ENCODE measurements at places on chromosomes 2 and 18. TPM values are rescaled to one million over a fixed set of nuclear protein-coding genes. Genes with fewer than 3 reads are reported as not detected.

- no peaks in the 10 kb centered on the region for H3K36me3 ChIP-seq
- no peak overlapping the region for H3K4me3 ChIP-seq
- DNase-seq, result no peak
These were observed 18.2 kb downstream of the SNORC start for GRCh38 chr2:232888099-232888836.

DNA sequence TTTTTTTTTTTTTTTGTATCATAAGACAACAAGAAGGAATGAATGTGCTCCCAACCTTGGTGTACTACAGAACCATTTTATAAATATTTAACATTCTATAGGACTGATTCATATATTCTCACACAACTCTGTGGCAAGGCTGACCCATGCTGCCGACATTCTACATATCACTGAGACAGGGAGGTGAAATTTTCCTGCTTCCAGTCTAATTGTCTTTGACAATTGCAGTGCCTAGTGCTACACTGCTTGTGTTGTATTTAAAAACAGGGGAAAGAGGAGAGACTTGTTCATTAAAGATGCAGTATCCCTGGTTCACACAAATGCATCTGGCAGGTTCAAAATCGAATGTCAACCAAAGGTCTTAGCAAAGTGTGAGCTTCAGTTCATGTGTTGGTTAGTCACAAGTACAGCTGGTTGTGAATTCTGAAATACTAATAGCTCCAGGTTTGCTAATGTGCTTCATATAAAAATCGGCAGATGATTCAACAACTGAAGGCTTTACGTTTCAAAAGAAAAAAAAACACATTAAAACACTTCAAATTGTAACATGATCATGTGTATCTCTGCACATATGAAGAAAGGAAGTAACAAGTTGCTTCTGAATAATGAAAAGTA is 130.8 kb downstream of the FIGN start:
- no peak for DNase-seq
- no peaks in the 10 kb centered on the region for H3K27me3 ChIP-seq
- H3K36me3 ChIP-seq, result no peaks in the 10 kb centered on the region
- H3K27ac ChIP-seq, result no peak overlapping the region

DNA sequence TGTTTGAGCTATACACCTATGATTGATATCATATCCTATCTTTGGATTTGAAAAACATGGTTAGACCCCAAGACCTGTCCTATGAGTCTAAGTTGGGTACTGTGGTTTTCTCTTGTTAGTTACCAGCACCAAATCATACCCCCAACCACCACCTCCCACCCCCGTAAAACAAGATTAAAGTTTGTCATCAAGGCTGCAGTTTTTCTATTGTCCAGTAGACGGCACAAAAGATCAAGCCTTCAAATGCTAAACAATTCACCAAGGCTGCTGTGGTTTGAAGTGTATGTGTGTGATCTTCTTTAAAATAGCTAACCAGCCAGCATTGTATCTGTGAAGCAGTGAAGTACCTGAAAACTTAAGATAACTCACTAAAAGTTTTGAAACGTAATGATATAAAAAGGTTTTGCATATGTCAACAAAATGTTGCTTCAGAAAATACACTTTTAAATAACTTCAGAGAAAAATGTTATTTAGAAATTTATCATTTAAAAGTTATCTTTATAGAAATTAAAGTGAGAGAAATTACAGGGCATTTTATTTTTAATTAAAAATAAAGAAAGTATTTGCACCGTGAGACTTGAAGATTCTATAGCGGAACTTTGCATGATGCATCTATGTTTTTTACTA is 5.8 kb upstream of the MEIS1 start:
- H3K4me3 ChIP-seq, result no peak overlapping the region
- no peak overlapping the region for H3K27ac ChIP-seq
- peaks cover 5% of the 10 kb centered on the region for H3K4me1 ChIP-seq
- peak; percentile 64 for DNase-seq

- DNase-seq, result peak; percentile 82
- no peaks in the 10 kb centered on the region for H3K27me3 ChIP-seq
- H3K4me3 ChIP-seq, result no peak overlapping the region
- H3K36me3 ChIP-seq, result no peaks in the 10 kb centered on the region
- H3K27ac ChIP-seq, result no peak overlapping the region
These were observed 15.9 kb upstream of the C1QL2 start for GRCh38 chr2:119174216-119174992.

DNA sequence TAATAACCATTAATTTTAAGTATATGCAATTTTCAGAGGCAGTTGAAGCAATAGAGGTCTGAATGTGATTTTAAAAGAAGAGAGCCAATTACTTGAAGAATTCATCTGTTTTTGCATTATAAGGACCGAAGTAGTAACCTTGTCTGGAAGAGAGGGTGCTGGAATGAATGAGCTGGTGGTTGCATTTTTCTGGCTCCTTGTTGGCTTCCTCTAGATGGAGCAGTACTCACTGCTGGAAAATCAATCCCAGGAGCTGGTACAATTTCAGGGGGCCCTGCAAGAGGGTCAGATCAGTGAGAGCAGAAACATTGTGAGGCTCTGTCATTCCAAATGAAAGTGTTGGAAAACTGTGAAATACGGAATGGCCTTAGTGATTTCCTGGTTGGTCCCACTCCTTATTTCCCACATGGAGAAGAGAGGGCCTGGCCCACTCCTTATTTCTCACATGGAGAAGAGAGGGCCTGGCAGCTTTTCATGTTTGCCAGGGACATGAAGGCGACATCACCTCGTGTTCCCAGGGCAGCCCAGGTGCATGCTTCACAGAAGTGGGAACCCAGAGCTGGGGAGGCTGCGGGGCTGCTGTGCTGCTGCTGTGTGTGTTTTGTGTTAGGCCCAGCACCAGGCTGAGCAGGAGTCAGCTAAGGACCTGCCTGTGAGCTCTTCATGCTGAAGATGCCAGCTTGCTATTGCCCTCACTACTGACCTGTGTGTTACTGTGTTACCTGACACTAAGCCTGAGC is 197.4 kb downstream of the SNTG2 start:
- peaks cover 2% of the 10 kb centered on the region for H3K4me1 ChIP-seq
- no peaks in the 10 kb centered on the region for H3K27me3 ChIP-seq
- no peaks in the 10 kb centered on the region for H3K36me3 ChIP-seq
- H3K4me3 ChIP-seq, result no peak overlapping the region
- H3K27ac ChIP-seq, result no peak overlapping the region

- peaks cover 16% of the 10 kb centered on the region for H3K4me1 ChIP-seq
- no peak for DNase-seq
- H3K27ac ChIP-seq, result peak overlapping the region; percentile 98
- H3K27me3 ChIP-seq, result peaks cover 3% of the 10 kb centered on the region
These were observed 493 bp upstream of the PREB start for GRCh38 chr2:27134781-27135477.

GRCh38 chr18:9550429-9550828 is 63.9 kb downstream of the PPP4R1 start:
- peaks cover 56% of the 10 kb centered on the region for H3K36me3 ChIP-seq
- H3K27me3 ChIP-seq, result no peaks in the 10 kb centered on the region
- H3K27ac ChIP-seq, result no peak overlapping the region

GRCh38 chr2:37610638-37611289 is 60.7 kb downstream of the CDC42EP3 start:
- no peak for DNase-seq
- peaks cover 8% of the 10 kb centered on the region for H3K27me3 ChIP-seq
- H3K4me3 ChIP-seq, result no peak overlapping the region
- H3K36me3 ChIP-seq, result no peaks in the 10 kb centered on the region
- H3K4me1 ChIP-seq, result peaks cover 12% of the 10 kb centered on the region

DNA sequence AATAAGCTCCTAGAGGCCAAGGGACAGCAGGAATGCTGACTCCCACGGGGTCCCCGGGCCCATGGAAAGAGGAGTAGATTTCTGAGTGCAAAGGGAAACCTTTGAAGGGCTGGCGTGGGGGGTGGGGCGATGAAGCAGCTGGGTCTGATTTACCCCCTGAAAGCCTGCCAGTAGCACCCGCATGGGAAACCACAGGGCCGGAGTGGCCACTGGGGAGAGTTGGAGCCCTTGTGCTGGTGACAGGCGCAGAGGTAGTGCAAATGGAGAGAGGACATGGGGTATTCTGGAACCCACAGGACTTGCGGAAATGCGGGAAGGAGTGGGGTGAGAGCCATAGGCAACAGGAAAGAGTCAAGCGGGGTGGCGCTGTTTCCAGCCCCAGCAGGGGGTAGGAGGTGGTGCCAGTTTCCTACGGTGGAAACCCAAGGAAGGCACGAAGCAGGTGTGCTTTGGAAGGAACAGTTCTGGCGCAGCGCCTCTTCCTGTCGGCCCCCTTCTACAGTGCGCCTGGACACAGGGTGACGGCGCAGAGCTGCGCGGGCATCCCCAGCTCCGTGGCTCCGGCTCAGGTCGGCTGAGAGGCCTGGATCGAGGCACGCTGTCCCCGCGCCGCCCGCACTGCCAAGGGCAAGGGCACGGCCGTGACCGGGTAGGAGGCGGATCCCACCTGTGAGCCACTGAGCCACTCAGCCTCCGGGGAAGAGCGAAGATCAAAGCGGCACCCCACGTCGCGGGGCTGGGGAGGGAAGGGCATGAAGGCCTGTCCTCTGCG is 149.0 kb upstream of the GLI2 start:
- DNase-seq, result no peak
- peaks cover 1% of the 10 kb centered on the region for H3K4me1 ChIP-seq
- peak overlapping the region; percentile 13 for H3K4me3 ChIP-seq
- H3K27ac ChIP-seq, result no peak overlapping the region
- H3K36me3 ChIP-seq, result peaks cover 2% of the 10 kb centered on the region

DNA sequence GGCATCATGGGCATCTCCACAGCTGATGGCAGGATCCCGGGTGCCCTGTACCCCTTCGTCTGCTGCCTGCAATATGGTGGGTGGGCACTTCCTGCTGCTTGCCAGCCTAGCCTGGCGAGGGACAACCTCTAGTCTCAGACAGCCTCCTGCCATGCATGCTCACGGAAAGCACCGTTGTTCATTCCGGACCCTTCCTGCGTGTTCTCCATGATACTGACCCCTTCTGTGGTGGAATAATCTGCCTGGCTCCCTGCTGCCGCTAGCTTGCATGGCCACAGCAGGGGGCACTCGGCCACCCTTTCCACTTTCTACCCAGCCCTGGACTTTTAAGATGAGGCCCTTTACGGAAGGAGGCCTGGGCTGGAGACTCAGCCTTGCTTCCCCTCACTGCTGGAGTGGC is 12.0 kb downstream of the PCARE start:
- H3K27ac ChIP-seq, result no peak overlapping the region
- peaks cover 9% of the 10 kb centered on the region for H3K4me1 ChIP-seq
- H3K36me3 ChIP-seq, result no peaks in the 10 kb centered on the region
- no peak for DNase-seq

DNA sequence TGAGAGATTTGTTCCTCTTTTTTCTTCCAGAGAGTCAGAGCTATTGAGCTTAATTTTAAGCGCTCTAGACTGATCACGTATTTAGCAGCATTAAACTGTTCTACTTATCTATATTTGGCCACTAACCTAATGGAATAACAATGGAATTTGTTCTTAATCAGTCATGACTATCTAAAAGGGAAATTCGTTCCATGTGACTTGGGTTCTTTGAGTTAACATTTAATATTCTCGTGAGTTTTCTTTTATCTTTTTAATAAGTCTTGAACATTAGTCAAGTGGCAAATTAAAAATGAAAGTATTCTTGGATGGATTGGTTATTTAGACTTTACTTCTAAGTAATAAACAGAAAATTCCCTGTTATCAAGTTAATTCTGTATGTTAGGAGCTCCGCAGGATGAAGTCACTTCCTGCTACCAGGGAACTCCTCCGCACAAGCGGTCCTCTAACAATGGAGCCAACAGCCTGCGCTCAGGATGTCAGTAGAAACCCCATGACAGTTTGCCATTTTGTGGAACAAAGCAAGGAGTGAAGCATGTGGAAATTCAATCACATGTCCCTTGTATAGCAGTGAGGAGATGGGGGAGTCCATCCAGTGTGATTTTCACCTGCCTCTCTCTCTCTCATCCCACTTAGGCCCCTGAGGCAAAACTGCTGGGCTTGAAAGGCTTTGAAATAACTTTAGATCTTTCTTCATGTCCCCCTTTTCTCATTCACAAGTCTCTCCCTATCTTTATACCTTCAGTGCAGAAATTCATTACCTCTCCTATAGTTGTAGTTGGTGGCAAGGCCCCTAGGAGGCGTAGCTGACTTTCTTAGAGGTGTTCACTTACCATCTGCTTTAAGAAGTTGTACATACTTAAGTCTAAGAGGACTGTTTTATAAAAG is 138.1 kb downstream of the WDR7 start:
- H3K4me1 ChIP-seq, result no peaks in the 10 kb centered on the region
- H3K27me3 ChIP-seq, result no peaks in the 10 kb centered on the region
- H3K36me3 ChIP-seq, result peaks cover 2% of the 10 kb centered on the region
- peak; percentile 67 for DNase-seq

DNA sequence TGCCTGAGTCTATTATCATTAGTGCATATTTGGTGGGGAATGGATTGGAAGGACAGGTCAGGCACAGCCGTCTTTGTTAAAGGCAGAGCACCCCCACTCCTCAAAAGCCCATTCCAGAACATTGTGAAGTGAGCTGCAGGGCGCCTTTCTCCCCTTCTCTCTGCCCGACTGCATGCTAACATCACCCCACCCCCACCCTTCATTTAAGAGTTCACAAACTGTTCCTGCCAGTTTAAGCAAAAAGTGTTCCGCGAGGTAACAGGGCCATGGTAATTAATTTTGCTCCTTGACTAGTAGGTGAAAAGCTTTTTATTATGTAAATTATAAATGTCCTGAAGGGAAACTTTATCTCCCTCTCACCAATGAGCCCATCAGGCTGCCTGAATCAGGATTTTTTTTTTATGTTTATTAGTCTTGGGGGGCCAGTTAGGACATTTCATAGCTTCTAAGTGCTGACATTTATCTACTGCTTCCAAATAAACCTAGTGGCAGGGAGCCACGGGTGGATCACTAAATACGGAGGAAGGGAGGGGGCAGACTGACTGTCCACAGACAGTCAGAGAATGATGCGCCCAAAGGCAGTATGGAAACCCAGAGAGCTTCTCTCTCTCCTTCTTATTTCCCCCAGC is 99.4 kb downstream of the FTCDNL1 start:
- H3K36me3 ChIP-seq, result no peaks in the 10 kb centered on the region
- no peaks in the 10 kb centered on the region for H3K4me1 ChIP-seq
- no peak overlapping the region for H3K27ac ChIP-seq
- peaks cover 2% of the 10 kb centered on the region for H3K27me3 ChIP-seq
- H3K4me3 ChIP-seq, result no peak overlapping the region

- peaks cover 3% of the 10 kb centered on the region for H3K36me3 ChIP-seq
- no peak overlapping the region for H3K4me3 ChIP-seq
- peaks cover 79% of the 10 kb centered on the region for H3K27me3 ChIP-seq
- H3K27ac ChIP-seq, result no peak overlapping the region
These were observed 13.8 kb upstream of the SATB2 start for GRCh38 chr2:199471443-199472057.

- no peak for DNase-seq
- H3K27me3 ChIP-seq, result no peaks in the 10 kb centered on the region
- no peak overlapping the region for H3K27ac ChIP-seq
- H3K4me3 ChIP-seq, result no peak overlapping the region
These were observed 308.9 kb upstream of the CCDC68 start for GRCh38 chr18:55268151-55268601.

GRCh38 chr2:8584174-8585066 is 97.4 kb upstream of the ID2 start:
- H3K4me3 ChIP-seq, result peak overlapping the region; percentile 55
- H3K27me3 ChIP-seq, result peaks cover 5% of the 10 kb centered on the region
- peaks cover 44% of the 10 kb centered on the region for H3K4me1 ChIP-seq
- H3K36me3 ChIP-seq, result no peaks in the 10 kb centered on the region

- no peaks in the 10 kb centered on the region for H3K27me3 ChIP-seq
- no peaks in the 10 kb centered on the region for H3K36me3 ChIP-seq
- peaks cover 20% of the 10 kb centered on the region for H3K4me1 ChIP-seq
- no peak for DNase-seq
- H3K27ac ChIP-seq, result no peak overlapping the region
These were observed 559.9 kb upstream of the ID2 start for GRCh38 chr2:8121826-8122513.

Gene GRB14
- total RNA-seq, result not detected

Gene KHK
- 13.4 TPM for total RNA-seq

Gene GPR75
- 3.1 TPM for total RNA-seq

Gene TRIP12
- total RNA-seq, result 246 TPM

Gene GPR17
- total RNA-seq, result not detected
